ENCODE measurements at places on chromosomes 6 and 20.
A peak's percentile ranks its signal among the peaks of the same experiment; 100 is the strongest.

DNA sequence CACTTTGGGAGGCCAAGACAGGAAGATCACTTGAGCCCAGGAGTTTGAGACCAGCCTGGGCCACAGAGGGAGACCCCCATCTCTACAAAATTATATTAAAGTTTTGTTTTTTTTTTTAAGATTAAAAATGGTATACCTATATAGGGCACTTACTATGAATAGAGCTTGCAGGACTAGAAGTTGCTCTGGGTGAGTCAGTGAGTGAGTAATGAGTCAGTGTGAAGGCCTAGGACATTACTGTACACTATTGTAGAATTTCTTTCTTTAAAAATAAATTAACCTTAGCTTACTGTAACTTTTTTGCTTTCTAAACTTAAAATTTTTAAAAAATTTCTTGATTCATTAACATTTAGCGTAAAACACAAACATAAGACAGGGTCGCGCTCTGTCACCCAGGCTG is 29.7 kb downstream of the STK35 start:
- DNase-seq = no peak

DNA sequence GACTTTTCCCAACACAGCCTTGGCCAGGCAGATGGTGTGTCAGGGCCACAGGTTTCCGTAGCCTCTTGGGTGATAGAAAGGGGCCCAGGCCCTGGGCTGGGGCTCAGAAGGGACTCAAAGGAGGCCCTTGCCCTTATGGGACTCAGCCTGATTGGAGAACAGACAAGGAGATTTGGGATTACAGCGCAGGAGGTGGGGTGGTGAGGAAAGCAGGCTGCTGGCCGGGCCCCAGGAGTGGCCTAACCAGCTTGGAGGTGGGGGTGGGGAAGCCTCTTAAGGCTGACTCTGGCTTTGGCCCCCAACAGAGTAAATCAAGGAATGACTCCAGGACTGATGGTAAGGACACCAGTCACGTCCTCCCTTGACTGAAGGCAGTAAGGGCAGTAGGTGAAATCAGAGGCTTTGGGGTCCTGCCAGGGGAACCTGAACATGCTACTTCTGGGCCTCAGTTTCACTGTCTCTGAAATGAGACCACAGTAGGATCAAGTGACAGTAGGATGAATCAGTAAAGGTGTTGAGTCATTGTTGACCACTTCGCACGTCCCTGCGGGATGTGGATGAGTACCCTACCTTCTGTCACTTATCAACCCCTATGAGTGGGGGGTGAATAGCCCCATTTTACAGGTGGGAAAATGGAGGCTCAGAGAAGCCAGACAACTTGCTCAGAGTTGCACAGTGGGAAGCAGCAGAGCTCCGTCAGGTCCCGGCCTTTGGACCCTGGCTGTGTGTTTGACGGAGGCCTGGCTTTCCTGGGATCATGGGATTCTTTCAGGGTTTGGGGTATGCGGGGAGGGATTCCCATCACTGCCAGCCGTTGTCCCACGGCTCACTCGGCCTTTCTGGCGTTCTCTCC is 4.5 kb downstream of the SNAI1 start:
- no peak for DNase-seq

DNA sequence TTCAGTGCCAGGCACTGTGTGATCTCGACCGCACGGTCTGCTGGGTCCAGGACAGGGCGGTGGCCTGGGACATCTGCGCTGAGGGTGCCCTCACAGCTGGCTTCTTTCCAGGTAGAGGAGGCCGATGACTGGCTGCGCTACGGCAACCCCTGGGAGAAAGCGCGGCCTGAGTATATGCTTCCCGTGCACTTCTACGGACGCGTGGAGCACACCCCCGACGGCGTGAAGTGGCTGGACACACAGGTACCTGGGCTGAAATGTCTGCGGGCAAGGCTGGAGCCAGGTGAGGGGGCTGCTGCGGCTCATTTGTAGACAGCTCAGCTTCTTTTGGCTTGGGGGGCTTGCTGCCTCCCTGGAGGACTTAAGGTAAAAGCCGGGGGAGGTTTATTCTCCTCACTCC is 26.6 kb downstream of the PYGB start:
- DNase-seq = no peak

GRCh38 chr6:14533446-14533845 is 415.9 kb downstream of the CD83 start:
- no peak for DNase-seq

GRCh38 chr6:113381232-113381631 is 475.9 kb upstream of the MARCKS start:
- no peak for DNase-seq

DNA sequence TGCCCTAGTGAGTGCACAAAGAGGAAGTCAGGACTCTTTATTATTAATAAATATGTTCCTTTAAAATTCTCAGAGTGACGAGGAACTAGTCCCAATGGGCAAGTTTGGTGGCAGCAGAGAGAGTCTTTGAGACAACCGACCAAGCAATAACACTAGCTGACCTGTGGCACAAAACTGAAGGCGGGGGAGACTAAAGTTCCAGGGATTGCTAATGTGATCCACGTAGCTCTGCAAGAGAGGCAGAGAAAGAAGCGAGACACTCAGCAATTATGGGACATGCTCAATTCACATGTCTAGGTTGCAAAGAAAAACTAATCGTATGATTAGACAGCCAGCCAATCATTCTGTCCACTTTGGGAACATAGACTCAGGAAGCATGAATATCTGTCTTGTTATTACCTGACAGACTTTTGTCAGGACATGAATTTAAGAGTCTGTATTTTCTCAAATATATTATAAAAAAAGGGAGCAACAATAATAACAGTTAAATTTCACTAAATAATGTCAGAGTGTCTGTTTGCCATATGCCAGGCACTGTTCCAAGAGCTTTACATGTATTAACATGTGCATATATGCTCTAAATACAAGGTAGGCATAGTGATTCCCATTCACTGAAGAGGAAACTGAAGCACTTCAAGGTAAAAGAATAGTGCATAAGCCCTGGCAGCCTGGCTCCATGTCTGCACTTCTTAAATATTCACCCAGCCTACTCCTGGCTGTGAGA is 81.0 kb downstream of the COL9A1 start:
- DNase-seq = no peak

- peak; percentile 57 for DNase-seq
Measured at GRCh38 chr6:158131926-158132325, 36.1 kb downstream of the SERAC1 start.

GRCh38 chr6:2718334-2719092 is 32.2 kb downstream of the MYLK4 start:
- no peak for DNase-seq

GRCh38 chr20:24118034-24118433 is 129.5 kb upstream of the GGTLC1 start:
- no peak for DNase-seq

GRCh38 chr6:109453594-109454495 is 1.7 kb downstream of the MICAL1 start:
- DNase-seq = no peak

DNA sequence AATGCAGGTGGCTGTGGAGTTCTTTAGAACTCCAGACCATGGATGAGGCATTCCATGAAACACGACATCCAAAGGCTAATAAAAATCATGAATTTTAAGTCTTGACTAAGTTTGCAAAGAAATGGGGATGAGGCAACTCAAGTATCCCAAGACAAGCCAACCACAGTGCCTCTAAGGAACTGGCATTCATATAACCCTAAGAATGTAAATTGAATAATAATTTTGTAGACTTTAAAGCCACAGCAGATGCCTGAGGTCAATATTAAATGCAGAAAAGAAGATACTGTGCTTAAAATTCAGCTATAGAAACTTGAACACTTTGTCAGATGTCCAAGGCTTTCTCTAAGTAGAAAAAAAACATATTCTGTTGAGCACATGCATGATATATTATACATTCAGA is 54.5 kb downstream of the TFAP2B start:
- no peak for DNase-seq

DNA sequence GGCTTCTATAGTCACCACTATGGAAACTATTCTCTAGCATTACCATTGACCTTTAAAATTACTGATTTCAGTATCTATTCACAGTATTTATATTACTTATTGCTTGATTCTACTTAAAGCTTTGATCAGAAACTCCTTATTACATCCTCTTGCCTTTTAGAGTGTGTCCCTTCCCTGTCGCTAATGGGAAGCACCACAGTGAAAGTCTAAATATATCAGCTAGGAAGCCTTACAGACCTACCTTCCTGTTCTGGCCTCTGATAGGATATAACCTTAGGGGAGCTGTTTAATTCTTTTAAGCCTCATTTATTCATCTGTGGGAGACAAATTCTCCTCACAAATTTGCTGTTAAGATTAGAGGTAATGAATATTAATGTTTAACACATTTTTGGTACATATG is 122.7 kb downstream of the ADGRB3 start:
- no peak for DNase-seq
